ENCODE measurements at places on chromosomes 4 and X.
A peak's percentile ranks its signal among the peaks of the same experiment; 100 is the strongest.

DNA sequence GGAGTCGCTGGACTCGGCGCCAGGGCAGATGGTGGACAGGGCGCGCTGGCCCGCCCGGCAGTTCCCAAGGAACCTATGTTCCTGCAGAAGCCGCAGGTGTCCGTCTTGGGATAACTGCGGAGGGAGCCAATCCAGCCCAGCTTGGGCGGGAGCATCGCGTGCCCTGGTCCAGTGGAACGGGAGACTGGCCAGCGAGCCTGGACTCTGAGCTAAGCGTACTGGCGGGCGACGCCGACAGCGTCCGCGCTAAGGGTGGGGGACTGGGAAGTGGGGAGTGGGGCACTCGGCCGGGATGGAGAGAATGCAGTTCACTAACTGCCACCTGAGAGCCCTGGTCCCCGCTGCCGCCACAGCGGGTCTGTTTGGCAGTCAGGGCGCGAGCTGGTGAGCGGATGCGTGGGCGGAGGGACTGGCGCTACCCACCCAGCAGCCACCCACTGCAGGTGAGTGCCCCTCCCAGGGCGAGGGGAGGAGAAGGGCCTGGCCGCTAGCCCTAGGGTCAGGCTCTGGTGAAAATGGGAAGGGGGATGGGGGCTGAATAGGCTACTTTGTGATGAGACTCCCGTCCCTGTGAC is 1.3 kb upstream of the MAMLD1 start:
- peak; percentile 34 for DNase-seq

DNA sequence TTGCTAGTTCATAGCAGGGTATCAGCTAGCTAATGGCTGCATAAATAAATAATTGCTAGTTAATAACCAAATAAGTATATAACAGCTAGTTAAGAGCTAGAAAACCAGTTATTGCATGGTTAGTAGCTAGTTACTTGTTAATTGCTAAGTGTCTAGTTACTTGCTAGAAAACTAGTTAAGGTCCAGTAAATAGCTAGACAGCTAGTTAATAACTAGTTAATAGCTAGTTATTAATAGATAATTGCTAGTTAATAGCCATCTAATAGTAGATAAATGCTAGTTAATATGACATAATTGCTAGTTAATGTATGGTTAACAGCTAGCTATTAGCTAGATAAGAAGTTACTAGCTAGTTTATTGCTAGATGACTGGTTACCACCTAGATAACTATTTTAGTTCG is 629.9 kb upstream of the CT83 start:
- no peak for DNase-seq

DNA sequence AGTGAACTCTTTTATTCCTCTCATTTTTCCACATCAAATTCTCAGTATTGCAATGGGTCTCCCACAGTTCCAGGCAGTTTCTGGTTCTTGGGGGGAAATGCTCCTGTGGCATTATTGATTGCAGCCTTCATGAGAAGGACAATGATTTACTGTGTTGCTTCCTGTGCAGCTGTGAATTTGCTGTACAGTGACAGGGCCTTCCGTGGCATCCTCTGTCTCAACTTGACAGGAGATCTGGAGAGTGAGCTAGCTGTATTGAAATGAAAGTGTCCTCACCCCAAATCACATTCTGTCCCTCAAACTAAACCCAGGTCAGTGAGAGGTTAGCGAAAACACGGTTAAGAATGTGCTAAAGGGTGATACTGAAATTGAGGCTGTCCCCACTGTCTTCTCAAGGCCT is 77.1 kb upstream of the ATOH1 start:
- DNase-seq = no peak

DNA sequence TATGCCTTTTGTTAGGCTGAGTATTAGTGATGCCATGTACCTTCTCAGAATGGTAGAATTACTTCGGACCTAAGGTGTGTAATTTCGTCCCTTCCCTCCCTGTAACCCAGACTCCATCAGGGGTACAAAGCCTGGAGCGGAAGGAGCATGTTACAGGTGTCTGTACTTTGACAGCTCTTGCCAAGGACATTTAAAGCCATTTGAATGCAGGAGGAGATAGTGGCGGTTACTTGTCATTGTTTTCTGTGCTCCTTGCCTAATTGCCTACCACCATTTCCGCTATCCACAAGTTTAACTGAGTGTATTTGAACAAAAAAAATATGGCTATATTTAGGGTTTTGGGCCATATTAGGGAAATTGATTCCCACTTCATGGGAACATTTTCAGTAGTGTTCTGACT is 1.8 kb downstream of the FNIP2 start:
- DNase-seq = no peak

- DNase-seq = no peak
These were observed 427.8 kb downstream of the IL15 start for GRCh38 chr4:142064181-142064580.
